Activated T-helper 1 cell treated with anti-CD3 and anti-CD28 coated beads, Interleukin-2, amount 50 U/mL, for 16 hours (primary cell): ENCODE measurements at places on chromosomes 2 and 18.

DNA sequence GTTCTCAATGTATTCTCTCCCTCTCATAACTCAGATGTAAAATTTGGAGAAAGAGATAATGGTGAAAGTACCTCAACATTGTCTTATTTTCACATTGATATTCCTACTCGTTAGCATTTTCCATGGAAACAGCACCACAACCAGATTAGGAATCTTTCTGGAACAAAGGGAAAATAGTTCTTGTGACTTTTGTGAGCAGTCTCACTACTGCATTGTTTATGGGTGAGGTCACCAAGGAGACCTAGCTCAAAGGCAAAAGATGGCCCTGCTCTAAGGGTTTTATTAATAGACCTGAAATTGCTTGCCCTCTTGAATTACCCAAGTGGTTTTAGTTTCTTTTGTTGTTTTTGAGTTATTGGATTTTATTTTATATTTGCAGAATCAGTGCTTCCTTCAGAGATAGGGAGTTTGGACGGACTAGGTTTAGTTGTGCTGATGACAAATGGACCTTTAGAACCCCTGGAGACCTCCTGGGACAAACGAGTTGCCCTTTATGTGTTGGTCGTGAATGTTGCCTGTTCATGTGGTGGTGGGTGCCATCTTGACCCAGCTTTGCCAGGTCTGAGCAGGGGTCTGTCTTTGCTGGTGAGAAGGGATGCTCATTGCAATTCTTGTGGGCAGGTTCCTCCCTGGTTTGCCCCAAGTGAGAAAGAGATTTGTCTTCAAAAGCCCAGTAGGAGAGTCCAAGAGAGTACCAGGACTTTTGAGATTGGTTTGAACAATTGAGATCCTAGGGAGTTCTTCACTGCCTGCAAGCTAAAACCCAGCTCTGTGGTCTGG lies 58.1 kb downstream of the INPP4A start:
- DNase-seq = no peak

DNA sequence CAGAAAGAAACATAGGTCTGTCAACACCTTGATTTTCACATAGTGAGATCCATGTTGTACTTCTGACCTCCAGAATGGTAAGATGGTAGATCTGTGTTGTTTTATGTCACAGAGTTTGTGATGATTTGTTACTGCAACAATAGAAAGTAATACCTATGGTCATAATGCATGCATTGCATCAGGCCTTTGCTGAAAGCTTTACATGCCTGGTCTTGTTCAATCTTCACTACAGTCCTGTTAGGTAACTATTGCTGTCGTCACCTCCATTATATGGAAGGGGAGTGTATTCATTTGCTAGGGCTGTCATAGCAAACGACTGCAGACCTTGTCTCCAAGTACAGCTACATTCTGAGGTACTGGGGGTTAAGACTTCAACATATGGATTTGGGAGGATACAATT lies 243.5 kb downstream of the ANAPC1 start:
- DNase-seq = no peak

- no peak for DNase-seq
Observed at GRCh38 chr2:105257981-105258380, 16.4 kb downstream of the GPR45 start.

GRCh38 chr2:233332125-233332524 lies 22.2 kb upstream of the DGKD start:
- no peak for DNase-seq

GRCh38 chr2:38474021-38474456 lies 97.0 kb upstream of the ATL2 start:
- no peak for DNase-seq

GRCh38 chr2:195162918-195163317 lies 494.1 kb upstream of the SLC39A10 start:
- no peak for DNase-seq

GRCh38 chr2:196884368-196884767 lies 42.1 kb downstream of the PGAP1 start:
- no peak for DNase-seq

DNA sequence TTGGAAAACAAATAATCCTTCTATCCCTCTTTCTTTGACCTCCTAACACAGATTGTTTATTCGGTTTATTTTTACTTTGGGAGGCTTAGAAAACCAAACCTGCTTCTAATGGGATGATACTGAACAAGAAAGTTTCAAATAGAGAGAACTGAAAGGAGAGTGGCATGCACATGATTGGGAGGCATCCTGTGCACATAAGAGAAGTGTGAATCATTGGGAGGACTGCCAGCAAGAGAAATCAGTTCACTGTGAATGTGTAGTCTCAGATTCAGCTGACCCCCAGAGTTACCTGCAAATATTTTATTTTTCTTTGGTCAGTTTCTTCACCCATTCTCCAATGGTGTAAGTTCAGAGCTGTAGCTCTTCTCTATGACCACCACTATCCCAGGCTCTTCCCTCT lies 1363.2 kb upstream of the ACVR2A start:
- no peak for DNase-seq

DNA sequence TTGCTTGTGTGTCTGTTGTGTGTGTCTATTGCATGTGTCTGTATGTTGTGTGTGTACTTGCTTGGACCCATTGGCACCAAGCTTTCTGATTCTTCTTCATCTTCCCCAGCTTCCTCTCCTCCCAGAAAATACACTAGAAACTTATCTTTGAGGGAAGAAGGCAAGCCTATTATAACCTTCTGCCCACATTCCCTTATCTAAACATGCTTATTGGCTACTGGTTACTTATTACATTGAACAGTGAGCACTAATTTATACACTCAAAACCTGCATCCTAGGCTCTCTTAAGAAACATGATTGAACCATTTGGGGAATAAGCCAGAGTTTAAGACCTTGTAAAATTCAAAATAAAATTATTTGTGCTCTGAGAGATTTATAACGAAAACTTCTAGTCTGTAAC lies 26.5 kb downstream of the SLC9A4 start:
- no peak for DNase-seq

GRCh38 chr2:132497591-132497990 lies 81.0 kb downstream of the GPR39 start:
- DNase-seq = no peak

GRCh38 chr18:42437001-42437400 lies 482.0 kb downstream of the PIK3C3 start:
- DNase-seq = no peak

DNA sequence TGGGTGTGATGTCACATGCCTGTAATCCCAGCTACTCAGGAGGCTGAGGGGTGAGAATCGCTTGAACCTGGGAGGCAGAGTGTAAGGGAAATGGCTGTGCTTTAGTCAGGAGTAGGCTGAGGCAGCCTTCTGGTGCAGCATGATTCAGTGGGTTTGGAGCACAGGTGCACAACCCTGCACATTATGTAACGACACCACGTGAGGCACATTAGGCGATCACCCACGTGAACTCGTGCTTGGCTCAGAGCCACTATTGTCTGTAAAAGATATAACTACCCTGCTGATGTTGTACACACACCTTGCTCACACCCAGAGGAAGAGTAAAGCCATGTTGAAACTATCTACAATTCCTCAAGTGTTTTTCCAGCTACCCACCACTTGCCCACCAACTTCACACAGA lies 54.8 kb upstream of the ZC3H15 start:
- no peak for DNase-seq

GRCh38 chr18:78619854-78620253 lies 359.8 kb upstream of the SALL3 start:
- no peak for DNase-seq
